ENCODE measurements at places on chromosomes 1 and 21.

GRCh38 chr1:174097426-174097825 lies 61.9 kb upstream of the RABGAP1L start:
- no peak for DNase-seq

DNA sequence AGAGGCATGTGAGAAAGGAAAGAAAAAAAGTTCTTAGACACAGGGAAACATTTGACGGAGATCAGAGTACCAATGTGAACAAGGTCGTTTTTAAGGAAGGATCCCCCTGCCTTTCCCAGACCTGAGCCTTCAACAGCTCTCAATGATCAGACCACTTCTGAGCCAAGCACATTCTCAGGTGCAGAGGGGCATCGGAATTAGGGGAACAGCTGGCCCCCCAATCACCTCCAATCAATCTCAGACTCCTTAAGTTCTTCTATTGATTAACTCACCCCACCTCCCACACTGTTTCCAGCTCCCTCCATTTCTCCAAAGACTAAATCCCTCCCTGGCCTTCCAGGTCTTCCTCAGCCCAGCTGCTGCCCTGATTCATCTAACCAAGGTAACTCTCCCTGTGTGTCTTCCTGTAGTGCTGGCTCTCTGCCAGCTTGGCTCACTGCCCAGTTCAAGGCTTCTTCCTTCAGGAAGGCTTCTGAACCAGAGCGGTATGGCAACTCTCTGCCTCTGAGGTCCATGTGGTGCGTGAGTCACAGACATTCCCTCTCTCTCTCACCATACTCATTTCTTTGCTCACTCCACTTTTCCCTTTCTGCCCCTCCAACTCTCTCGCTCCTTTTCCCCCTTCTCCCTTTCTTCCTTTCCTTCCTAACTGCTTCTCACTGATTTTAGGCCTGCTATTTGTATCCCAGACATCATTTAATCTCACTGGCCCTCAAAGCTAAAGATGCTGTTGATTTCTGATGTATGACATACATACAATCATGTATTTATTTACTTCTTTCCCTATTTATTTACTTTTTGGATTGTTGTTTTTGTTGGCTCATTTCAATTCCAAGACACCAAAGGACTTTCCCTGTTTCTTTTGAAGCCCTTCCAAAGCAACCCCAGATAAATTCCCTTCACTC lies 18.1 kb downstream of the CFAP45 start:
- DNase-seq = peak; percentile 91

DNA sequence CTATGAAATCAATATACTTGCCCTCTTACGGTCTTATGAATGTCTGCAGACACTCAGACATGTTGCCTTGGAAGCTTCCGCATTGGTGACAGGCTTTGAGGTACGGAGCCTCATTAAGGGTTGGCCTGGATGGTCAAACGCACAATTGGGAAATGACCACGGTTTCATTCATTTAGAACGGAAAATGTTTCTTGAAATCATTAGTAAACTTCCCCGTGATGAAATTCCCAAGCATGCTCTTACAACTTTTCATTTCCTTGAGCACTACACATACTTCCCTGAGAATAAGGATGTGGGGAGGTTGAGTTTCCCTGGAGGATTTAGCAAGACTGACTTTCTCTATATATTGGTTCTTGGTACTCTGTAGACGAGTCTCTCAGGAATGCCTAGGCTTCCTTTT lies 146.3 kb downstream of the HLX start:
- no peak for DNase-seq

DNA sequence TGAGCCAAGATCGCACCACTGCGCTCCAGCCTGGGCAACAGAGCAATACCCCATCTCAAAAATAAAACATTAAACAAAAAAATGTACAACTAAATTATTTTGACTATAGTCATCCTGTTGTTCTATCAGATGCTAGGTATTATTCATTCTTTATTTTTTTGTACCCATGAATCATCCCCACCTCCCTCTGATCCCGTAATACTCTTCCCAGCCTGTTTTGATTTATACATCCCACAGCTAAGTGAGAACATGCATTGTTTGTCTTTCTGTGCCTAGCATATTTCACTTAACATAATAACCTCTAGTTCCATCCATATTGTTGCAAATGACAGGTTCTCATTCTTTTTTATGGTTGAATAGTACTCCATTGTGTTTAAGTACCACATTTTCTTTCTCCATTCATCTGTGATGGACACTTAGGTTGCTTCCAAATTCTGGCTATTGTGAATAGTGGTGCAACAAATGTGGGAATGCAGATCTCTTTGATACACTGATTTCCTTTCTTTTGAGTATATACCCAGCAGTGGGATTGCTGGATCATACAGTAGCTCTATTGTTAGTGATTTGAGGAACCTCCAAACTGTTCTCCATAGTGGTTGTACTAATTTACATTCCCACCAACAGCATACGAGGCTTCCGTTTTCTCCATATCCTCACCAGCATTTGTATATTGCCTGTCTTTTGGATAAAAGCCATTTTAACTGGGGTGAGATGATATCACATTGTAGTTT lies 84.4 kb downstream of the MACF1 start:
- no peak for DNase-seq

DNA sequence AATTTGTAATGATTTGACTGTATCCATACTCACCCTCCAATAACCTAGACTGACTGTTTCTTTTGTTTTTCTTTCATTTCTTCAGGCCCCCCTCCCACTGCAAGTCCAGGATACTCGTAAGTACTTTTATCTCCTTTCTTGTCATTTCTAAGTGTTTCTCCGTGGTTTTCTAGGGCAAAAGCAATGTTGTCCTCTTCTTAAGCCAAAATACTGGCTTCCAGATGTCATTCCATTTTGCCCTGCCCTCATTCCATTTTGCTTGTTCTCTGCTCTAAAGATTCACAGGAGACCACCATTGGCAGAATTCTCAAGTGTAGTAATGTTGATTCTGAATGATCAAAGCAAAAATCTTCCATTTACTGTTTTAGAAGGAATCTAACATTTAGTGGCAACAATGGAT lies 152.8 kb upstream of the UBE2U start:
- no peak for DNase-seq

- DNase-seq = peak; percentile 40
These were observed 262.1 kb upstream of the LRRC7 start for GRCh38 chr1:69305621-69306020.

GRCh38 chr1:114756009-114756892 lies 1.5 kb downstream of the CSDE1 start:
- DNase-seq = no peak

All from BE2C (cell line).